G401 (cell line): ENCODE measurements at places on chromosomes 3 and 15. TPM values are rescaled to one million over a fixed set of nuclear protein-coding genes. Genes with fewer than 3 reads are reported as not detected.

- DNase-seq, result no peak
Measured at GRCh38 chr3:43346978-43347749, 60.8 kb downstream of the SNRK start.

DNA sequence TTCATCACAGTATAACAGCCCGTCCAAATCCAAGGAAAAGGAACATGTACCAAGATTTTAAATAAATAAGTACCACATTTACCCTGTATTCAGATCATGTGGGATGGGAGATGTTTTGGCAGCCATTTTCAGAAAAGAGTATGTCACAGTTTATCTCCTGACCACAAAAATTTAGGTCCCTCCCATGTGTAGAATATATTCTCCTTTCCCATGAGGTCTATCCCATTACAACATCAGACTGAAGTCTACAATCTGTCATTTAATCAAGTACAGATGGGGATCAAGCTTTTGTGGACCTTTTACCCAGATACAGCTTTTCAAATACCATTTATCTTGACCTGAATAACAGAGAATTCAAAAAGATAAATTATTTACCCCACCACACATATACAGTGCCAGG lies 444.5 kb downstream of the PLOD2 start:
- DNase-seq, result no peak

The CHD2 gene
- total RNA-seq, result 28.2 and 38.9 TPM in 2 replicates

The LMAN1L gene
- total RNA-seq, result not detected in 2 replicates
